Regular cardiac myocyte (primary cell): ENCODE measurements at places on chromosomes 6 and 20. TPM values are rescaled to one million over a fixed set of nuclear protein-coding genes. Genes with fewer than 3 reads are reported as not detected.

Gene CLDN20
- total RNA-seq: not detected in 2 replicates

Gene CYB5R4
- 3.6 and 4.8 TPM in 2 replicates for total RNA-seq

Gene CAGE1
- total RNA-seq: under 0.01 TPM in 2 replicates

Gene CST2
- total RNA-seq: 6.9 and 38.1 TPM in 2 replicates

Gene TBXT
- not detected in 2 replicates for total RNA-seq

Gene DEFB132
- total RNA-seq: not detected in 2 replicates

Gene DNAAF9
- total RNA-seq: 8.8 and 11.6 TPM in 2 replicates
